ACHN (cell line): ENCODE measurements at places on chromosomes 12 and 14.
A peak's percentile ranks its signal among the peaks of the same experiment; 100 is the strongest.

- DNase-seq = peak; percentile 13
These were observed 62.8 kb downstream of the HRK start for GRCh38 chr12:116818341-116818856.

- no peak for DNase-seq
These were observed 634 bp upstream of the TMEM63C start for GRCh38 chr14:77180726-77181602.

DNA sequence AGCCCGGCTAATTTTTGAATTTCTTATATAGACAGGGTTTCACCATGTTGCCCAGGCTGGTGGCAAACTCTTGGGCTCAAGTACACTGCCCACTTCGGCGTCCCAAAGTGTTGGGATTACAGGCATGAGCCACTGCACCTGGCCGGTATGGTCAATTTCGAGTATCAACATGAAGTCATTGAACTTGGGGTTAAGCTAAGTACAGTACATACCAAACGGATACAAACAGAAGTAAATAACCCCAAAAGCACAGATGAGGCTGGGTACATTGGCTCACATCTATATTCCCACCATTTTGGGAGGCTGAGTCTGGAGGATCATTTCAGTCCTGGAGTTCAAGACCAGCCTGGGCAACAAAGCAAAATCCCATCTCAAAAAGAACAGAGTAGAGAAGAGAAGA, 13.0 kb upstream of the PSMD9 start:
- no peak for DNase-seq

DNA sequence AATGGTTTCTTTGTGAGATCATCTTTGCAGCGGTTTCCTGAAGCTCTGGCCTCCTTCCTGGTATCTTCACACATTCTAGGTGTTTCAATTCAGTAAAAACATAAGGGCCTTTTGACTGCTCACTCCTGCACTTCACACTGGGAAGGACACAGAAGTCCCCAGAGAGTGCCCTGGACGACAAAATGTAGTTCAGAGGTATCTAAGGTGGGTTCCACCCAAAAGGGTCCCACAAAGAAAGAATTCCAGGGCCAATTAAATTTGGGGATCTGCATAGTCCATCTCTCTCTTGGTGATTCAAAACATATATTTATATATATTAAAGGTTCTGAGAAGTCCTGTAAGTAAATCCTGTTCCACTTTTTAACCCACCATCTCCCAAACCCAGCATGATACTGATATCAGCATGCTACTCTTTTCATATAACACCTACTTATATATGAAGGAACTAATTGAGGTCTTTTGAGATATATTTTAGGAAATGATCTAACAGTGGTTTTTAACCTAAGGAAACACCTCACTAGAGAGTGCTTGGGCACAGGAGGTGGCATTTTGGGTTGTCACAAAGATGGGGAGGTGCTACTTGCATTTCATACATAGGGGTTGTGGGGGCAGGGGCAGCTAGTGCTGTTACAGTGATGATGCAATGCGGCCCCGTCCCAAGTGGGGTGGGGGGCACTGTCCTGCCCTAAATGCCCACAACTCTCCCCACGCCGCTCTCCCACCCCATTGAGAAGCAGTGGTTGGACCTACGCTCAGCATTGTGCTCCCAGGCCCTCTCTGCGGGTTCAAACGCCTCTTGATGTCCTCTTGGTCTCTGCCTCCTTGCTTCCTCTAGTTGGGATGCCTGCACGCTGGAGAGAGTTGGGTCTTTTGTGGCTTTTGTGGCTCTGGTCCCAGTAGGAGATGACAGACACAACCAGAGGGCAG, 109.4 kb downstream of the ARF6 start:
- no peak for DNase-seq

DNA sequence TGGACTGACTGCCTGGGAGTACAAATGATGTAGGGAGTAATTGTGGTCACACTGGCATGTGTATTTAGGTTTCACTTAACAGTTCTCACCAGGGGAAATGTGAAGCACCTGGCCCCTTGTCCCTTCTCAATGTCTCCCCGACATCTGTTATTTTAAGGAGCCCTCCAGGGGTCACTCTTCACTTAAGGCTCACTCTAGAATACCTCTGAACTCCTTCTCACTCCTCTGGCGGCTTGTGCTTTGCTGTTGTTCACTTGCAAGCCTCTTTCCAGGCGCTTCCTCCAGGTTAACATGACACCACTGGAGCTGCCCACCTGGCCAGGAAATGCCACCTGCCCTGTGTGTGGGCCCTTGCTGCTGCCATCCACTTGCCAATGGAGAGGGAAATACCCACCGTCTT, 56.5 kb upstream of the GZMB start:
- no peak for DNase-seq

DNA sequence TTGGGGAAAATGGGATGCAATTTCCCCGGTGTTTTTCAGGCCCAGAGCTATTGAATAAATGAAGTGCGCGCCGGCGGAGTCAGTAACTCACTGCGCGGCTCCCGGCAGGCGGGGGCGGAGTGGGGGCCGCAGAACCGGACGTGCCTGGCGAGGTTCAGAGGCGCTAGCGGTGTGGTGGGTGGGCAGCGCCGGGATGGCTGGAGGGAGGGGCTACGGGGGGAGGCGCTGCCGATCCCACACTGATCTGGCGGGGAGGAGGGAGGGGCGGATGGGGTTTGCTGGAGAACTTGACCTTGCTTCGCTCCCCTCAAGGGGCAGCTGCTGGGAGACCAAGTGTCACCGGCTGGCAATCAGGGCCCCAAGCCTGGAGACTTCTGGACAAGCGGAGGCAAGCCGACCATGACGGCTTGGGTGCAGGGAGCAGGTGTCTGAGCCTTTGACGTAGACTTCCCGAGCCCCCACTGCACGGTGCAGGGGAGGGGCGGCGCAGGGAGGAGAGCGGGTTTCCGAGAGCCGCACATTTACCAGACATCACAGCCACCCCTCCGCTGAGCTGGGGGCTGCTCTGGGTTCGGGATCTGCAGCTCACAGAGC, 174.1 kb upstream of the RTL1 start:
- DNase-seq = no peak

GRCh38 chr14:51630987-51631386, 20.7 kb upstream of the FRMD6 start:
- no peak for DNase-seq

- no peak for DNase-seq
These were observed 15.8 kb downstream of the MSI1 start for GRCh38 chr12:120353136-120353535.

- DNase-seq = no peak
These were observed 79.0 kb downstream of the SUDS3 start for GRCh38 chr12:118455327-118455726.

DNA sequence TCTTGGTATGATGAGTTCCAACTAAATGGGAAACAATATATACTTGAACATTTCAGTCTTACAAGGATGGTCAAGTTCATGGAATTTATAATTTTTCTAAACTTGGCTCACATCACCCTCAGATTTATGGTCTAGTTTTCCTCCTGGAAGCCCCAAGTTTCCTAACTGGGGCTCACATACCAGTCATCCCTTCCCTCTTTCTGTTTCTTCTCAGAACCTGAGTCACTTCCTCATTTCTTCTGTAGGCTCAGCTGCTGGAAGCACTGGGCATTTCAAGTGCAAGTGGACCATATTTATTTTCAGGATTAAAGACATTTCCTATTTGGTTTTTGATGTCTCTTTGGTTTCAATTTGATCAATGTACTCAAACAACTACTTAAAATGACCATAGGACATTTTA, 55.4 kb downstream of the GRIP1 start:
- peak; percentile 26 for DNase-seq

GRCh38 chr14:35506461-35506860, 27.5 kb upstream of the INSM2 start:
- no peak for DNase-seq
